ENCODE measurements at places on chromosomes 4 and X.

DNA sequence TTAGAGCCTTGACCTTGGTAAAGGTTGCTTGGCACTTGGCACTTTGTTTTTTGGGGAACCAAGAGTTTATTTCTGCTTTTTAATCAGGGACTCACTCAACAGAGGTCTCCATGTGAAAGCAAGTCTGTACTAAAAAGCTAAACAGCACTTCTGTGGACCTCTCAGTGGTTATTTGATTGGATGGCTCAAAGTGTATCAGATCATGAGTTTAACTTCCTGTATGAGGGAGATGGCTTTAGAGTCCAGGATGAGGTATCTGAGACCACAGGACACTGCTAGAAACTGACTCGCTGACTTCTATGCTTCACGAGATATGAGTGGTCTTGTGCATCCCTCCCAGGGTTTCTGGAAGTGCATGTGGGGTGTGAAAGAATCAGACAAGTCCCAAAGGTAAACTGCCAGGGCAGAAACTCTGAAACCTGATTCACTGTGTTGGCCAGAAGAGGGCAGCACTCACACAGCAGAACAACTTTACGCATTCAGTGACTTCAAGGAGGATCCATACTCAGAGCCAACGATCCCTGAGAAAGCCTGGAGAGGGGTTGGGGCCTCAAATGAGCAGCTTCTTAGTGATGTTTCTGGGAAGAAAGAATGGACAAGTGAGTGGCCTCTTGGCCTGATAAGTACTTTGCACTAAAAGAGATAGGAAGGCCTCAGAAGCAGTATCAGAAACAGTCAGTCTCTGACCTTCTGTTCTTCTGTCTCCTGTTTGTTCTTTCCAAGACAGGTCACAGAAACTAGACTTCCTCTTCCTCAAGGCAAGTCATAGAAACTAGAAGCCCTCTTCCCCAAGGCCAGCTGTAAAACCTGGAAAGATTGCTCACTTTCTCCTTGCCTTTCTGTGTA, 220.3 kb upstream of the CXCL13 start:
- peak; percentile 3 for DNase-seq

GRCh38 chr4:111330786-111331185, 707.9 kb upstream of the PITX2 start:
- DNase-seq = peak; percentile 7

DNA sequence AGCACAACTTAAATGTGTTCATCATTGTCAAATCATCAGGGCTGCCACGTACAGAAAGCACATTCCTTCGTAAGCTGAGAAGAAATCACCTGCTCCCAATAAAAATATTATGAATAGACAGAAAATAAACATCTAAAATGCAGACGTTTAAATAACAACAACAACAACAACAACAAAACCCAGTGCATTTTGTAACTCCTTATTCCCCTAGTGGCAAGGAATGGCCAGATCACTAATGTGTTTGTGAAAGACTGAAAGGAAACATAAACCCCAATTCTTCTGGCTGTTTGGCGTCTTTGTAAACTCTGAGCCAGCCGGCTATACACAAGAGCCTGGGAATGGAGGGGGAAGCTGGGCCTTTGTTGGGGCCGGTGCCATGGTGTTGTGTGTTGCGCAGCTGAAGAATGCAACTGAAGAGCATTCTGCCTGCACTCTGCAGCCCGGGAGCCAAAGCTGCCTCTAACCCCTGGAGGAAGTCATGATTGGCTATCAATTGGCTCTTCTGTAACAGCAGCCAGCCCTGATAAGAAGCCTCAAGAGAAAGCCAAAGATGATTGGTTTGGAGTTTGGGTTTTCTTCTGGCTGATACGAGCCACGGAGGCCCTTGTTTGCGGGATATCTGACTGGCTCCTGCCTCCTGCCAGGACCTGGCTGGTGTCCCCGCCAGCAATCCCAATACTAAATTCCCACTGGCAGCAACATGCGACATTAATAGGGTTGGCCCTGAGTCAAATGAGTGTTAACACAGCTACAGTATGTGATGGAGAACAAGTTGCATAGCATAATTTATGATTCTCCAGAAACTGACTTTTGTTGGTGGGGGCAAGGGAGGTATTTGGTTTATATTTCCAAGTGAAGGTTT, 89.7 kb upstream of the TFDP3 start:
- no peak for DNase-seq

DNA sequence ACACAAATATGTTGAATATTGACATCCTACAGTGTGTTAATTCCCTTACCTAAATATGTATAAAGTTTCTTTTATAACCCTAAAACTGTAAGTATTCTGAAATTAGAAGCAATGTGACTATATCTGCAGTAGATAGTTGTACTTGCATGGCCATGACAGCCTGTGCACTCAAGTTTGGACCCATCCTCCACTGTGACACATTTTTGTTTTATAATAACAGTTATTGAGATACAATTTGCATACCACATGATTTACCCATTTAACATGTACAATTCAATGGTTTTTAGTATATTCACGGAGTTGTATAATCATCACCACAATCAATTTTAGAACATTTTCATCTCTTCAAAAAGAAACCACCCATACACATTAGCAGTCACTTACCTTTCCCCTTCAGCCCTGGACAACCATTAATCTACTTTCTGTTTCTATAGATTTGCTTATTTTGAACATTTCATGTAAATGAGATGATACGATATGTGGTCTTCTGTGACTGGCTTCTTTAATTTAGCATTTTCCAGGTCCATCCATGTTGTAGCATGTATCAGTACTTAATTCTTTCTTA, 29.6 kb downstream of the HERC3 start:
- no peak for DNase-seq

- DNase-seq = no peak
Observed at GRCh38 chr4:61923179-61923578, 723.1 kb downstream of the ADGRL3 start.

- DNase-seq = peak; percentile 84
Observed at GRCh38 chr4:88792268-88792781, 94.7 kb upstream of the NAP1L5 start.

GRCh38 chrX:93422693-93423092, 250.7 kb downstream of the NAP1L3 start:
- DNase-seq = no peak

GRCh38 chr4:5782829-5783476, 72.0 kb downstream of the EVC start:
- DNase-seq = no peak

DNA sequence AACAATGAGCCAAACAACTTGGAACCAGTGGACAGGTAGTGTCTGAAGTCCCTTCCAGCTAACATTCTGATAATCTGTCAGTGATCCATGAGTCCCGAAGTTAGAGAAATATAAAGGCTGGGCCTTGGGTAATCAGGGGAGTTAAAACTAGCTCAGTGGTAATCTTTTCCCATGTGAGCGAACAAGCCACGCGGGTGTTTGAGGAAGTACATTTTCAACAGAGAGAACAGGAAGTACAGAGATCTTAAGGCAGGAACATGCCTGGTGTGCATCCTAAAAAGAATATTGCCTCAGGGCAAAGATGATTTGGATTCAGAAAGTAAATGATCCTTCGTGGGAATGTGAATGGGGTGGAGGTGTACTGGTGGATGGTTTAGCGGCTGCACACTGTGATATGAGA, 42.9 kb downstream of the FNIP2 start:
- no peak for DNase-seq

- DNase-seq = no peak
Observed at GRCh38 chr4:135824759-135825296, 1623.2 kb upstream of the PABPC4L start.

All from AG04449 (cell line).